Naive B cell (primary cell): ENCODE measurements at places on chromosomes 7 and 10.

DNA sequence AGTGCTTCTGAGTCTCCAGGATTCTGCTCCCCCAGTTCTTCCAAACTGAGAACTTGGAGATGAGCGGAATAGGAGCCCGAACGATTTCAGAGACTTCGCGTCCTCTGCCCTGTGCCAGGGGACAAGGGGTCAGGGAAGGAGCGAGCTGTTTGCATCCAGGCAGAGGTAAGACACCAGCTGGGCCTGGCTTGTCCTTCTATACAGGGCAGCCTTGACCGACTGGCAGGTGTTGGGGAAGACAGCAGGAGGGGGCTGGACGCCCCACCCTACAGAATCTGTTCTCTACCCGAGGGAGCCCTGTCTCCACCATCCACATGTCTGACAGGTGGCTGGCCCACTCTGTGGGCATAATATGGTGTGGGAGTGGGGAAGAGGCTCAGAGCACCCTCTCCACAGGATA lies 7.1 kb downstream of the SPOCK2 start:
- H3K36me3 ChIP-seq, result no peaks in the 10 kb centered on the region
- peak overlapping the region; percentile 78 for H3K27ac ChIP-seq
- DNase-seq, result no peak

GRCh38 chr10:81251457-81252115 lies 623.4 kb upstream of the NRG3 start:
- H3K4me1 ChIP-seq, result no peaks in the 10 kb centered on the region
- H3K27me3 ChIP-seq, result no peaks in the 10 kb centered on the region
- H3K4me3 ChIP-seq, result no peak overlapping the region

DNA sequence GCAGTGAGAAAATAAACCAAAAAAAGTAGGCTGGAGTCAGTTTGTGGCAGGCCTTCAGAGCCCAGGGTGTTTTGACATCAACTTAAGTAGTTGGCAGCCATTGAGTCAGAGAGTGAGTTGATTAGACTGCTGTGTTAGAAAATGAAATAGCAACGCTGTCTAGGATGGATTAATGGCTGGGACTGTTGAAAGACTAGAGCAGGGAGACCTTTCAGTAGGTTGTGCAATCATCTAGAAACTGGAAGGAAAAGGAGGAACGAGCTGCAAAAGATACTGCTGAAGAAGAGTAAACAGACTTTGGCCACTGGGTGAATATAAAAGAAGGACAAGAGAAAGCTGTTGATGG lies 28.6 kb upstream of the TRIL start:
- DNase-seq, result no peak
- H3K4me3 ChIP-seq, result no peak overlapping the region
- no peaks in the 10 kb centered on the region for H3K4me1 ChIP-seq
- no peaks in the 10 kb centered on the region for H3K36me3 ChIP-seq
- no peak overlapping the region for H3K27ac ChIP-seq

GRCh38 chr7:78280276-78280675 lies 481.7 kb downstream of the PHTF2 start:
- DNase-seq, result no peak
- no peaks in the 10 kb centered on the region for H3K36me3 ChIP-seq
- no peak overlapping the region for H3K4me3 ChIP-seq

DNA sequence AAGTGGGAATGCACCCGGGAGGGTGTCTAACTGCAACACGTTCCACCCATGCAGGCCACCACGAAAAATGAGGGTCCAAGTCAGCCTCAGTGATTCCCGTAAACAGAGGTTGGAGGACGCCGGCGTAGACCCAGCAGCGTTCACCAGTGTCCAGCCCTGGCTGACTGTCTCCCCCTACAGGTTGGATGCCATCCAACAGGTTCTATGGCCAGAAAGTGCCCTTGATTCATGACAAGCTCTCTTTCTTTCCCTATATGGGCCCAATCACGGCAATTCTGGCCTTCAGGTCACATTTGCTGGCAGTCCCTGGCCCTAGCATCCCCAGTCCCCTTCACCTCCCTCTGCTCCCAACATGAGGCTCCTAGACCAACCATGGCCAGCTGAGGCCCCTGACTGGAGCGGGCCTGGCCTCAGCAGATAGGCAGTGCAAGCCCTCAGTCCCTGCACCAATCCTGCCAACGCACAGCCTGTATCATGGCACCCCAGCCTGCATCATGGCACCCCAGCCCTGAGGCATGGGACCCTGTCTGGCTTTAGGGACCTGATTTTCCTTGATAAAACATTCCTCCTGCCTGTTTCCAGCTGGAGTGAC lies 227.4 kb downstream of the GRID1 start:
- H3K27me3 ChIP-seq, result peaks cover 26% of the 10 kb centered on the region
- no peak overlapping the region for H3K27ac ChIP-seq
- H3K4me3 ChIP-seq, result no peak overlapping the region
- DNase-seq, result no peak

- DNase-seq, result no peak
- H3K4me1 ChIP-seq, result no peaks in the 10 kb centered on the region
- no peaks in the 10 kb centered on the region for H3K36me3 ChIP-seq
- H3K27ac ChIP-seq, result no peak overlapping the region
- H3K4me3 ChIP-seq, result no peak overlapping the region
Observed at GRCh38 chr7:76108540-76109233, 60.8 kb downstream of the MDH2 start.

DNA sequence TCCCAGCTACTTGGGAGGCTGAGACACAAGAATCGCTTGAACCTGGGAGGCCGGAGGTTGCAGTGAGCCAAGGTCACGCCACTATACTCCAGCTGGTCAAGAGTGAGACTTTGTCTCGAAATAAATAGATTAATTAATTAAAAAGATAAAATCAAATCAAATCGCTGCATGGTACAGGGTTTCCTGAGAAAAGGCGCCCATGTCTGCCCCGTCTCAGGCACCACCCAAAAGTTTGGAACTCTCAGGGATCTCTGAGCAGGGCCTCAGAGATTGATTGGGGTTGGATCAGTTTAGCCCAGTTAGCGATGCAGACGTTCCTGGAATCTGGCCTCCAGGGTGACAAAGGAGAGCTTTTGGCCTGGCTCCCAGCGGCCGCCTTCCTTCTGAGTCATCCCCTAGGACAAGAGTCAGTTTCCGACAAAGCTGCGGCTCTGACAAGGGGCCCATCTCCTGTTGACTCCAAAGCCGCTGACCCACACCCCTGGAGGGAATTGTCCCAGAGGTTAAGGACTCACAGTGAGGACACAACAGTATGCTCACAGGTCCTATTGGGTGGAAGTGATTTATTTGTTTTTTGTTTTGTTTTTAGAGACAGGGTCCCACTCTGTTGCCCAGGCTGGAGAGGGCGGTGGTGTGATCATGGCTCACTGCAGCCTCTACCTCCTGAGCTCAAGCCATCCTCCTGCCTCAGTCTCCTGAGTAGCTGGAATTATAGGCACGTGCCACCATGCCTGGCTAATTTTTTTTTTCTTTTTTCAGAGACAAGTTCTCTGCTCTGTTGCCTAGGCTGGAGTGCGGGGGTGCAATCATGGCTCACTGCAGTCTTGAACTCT lies 6.8 kb downstream of the ORAI2 start:
- H3K4me3 ChIP-seq, result no peak overlapping the region
- peak overlapping the region; percentile 94 for H3K27ac ChIP-seq
- H3K4me1 ChIP-seq, result peaks cover 68% of the 10 kb centered on the region
- H3K27me3 ChIP-seq, result no peaks in the 10 kb centered on the region
- no peak for DNase-seq

DNA sequence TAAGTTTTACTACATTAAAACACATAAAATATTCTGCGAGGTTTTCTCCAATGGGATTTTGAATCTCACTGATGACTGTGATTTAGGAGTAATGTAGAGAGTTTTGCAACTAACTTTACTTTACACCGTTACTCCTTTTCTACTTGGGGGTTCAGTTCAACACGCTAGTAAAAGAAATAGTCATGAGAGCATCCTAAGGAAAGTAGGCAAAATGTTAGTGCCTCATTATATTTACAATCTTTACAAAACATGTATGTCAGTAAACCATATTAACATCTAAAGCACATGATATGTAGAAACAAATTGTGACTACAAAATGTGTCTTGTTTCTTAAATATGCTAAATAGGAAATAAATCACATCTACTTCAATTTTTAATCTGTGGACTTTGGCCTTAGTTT lies 6.0 kb downstream of the MEOX2 start:
- no peak overlapping the region for H3K27ac ChIP-seq
- H3K4me1 ChIP-seq, result no peaks in the 10 kb centered on the region
- H3K27me3 ChIP-seq, result peaks cover 4% of the 10 kb centered on the region
- no peak for DNase-seq
- no peaks in the 10 kb centered on the region for H3K36me3 ChIP-seq

GRCh38 chr7:99210265-99210970 lies 2.5 kb upstream of the KPNA7 start:
- H3K36me3 ChIP-seq, result no peaks in the 10 kb centered on the region
- peaks cover 14% of the 10 kb centered on the region for H3K27me3 ChIP-seq
- no peak overlapping the region for H3K27ac ChIP-seq
- H3K4me3 ChIP-seq, result no peak overlapping the region
- DNase-seq, result no peak

- DNase-seq, result no peak
- H3K27me3 ChIP-seq, result no peaks in the 10 kb centered on the region
- H3K4me3 ChIP-seq, result no peak overlapping the region
- no peaks in the 10 kb centered on the region for H3K36me3 ChIP-seq
- H3K4me1 ChIP-seq, result no peaks in the 10 kb centered on the region
Observed at GRCh38 chr7:123944395-123944794, 19.4 kb downstream of the SPAM1 start.

- H3K27ac ChIP-seq, result no peak overlapping the region
- H3K4me3 ChIP-seq, result no peak overlapping the region
- peaks cover 6% of the 10 kb centered on the region for H3K27me3 ChIP-seq
- DNase-seq, result no peak
- no peaks in the 10 kb centered on the region for H3K4me1 ChIP-seq
- H3K36me3 ChIP-seq, result no peaks in the 10 kb centered on the region
Observed at GRCh38 chr7:45446195-45446944, 127.8 kb upstream of the ADCY1 start.

DNA sequence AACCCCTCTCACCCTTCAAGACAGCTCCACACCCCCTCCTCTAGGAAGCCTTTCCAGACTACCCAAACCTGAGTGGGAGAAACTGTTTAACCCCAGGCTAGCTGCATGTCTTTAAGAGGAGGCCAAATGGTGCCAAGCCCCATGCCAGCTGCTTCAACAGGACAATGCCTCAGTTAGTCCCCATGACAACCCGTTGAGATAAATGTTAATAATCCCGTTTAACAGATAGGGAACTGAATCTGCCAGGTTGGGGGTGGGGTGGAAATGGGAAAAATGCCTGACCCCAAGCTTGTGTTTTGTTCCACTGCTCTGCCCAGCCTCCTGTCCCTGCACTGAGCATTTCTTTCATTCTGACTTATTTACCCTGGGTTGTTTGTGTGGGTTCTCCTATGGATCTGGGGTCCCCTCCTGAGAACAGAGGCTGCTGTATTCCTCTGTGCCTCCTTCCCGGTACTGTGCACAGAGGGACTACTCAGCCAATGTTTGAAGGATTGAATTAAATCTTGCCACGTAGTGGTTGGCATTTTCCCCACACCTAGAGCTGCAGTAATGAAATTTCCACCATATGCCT lies 452.6 kb upstream of the ZMIZ1 start:
- no peak overlapping the region for H3K27ac ChIP-seq
- no peaks in the 10 kb centered on the region for H3K36me3 ChIP-seq
- no peak for DNase-seq

DNA sequence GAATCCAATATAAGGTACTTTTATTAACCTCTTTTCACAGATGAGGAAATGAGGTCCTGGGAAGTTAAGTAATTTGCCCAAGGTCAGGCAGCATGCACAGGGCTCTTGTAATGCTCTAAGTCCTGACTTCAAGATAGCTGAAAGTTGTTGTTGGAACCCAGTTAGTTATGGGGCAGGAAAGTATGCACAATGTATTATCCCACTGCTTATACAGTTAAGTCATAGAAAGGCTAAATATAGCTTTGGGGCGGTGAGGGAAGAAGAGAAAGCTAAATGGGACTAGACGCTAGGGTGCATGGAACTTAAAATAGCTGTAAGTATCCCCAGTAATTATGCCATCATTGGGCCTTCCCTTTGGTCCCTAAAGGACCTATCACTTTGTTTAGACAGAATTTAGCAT lies 9.2 kb downstream of the GLCCI1 start:
- no peak overlapping the region for H3K4me3 ChIP-seq
- H3K4me1 ChIP-seq, result peaks cover 74% of the 10 kb centered on the region
- H3K27ac ChIP-seq, result peak overlapping the region; percentile 25
- no peaks in the 10 kb centered on the region for H3K27me3 ChIP-seq

- no peak overlapping the region for H3K27ac ChIP-seq
- no peaks in the 10 kb centered on the region for H3K4me1 ChIP-seq
- H3K4me3 ChIP-seq, result no peak overlapping the region
- H3K27me3 ChIP-seq, result peaks cover 5% of the 10 kb centered on the region
Observed at GRCh38 chr7:33726582-33726981, 178.8 kb upstream of the BMPER start.

DNA sequence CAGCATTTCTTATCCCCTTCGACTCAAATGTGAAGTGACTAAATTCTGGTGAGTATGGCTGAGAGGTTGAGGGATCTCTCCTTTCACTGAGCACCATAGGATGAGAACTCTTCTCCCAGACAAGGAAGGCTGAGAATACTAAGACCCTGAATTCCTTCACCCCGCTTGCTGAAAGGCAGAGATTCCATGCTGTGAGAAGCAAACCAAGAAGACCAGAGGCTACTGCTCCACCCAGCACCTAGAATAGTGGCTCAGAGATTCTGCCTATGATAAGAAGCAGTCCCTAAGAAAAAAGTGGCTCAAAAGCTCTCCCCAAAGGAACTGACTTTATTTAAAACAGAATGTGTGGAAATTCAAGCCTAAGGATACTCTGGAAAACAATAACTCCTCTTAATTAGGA lies 26.7 kb upstream of the WNT2 start:
- H3K27me3 ChIP-seq, result peaks cover 8% of the 10 kb centered on the region
- H3K27ac ChIP-seq, result no peak overlapping the region
- DNase-seq, result no peak
- H3K36me3 ChIP-seq, result no peaks in the 10 kb centered on the region

DNA sequence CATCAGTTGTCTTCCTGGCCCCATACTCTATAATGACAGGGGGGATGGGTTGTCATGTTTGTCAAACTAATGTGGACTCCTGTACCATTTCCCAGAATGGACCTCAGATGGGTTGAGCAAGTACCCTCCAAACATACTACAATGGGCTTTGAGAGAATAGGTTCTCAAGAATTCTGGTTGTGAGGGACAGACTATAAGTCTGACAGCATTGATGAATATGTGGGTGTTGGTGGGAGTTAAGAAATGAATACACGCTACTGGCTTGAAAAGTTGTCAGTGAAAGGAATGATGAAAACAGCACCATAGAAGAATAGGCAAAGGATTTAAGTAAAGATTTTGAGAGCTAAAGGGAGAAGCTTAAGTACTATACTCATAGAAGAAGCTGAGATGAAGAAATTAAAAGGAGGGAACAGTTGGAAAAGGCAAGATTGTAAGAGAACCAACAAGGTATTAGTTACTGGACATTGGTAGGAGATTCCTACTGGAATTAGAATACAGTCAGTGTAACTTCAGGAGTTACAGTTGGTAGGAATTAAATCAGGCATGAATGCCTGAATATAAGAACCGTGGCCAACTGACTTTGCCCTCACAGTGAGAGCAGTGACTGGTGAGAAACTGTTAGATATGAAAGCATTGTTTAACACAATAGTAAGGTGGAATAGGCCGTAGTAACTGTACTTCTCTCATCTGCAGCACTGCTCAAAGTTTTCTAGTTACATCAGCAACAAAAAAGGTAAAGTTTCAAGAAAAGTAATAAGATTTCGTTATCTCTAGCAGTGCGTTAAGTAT lies 86.3 kb downstream of the LCOR start:
- H3K27me3 ChIP-seq, result no peaks in the 10 kb centered on the region
- peaks cover under 1% of the 10 kb centered on the region for H3K36me3 ChIP-seq
- H3K27ac ChIP-seq, result peak overlapping the region; percentile 62
